ENCODE measurements at places on chromosomes 2 and 18.

- no peak for DNase-seq
Measured at GRCh38 chr2:235709969-235710879, 216.4 kb downstream of the AGAP1 start.

DNA sequence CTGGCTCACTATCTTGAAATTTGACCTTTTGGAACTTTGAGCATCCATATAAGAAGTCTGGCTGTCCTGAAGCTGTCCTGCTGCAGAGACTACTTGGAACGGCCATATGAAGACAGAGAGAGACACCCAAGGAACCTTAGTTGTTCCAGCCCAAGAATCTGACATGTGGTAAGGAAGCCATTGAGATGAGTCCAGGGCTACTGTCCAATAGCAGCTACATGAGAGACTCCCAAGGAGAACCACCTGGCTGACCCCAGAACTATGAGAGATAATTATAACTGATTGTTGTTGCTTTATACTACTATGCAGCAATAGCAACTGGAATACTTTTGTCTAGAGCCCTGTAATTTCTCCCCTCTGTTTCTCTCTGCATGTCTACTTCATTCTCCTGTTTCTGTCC is 234.3 kb upstream of the TANK start:
- no peak for DNase-seq

- DNase-seq: no peak
Measured at GRCh38 chr18:6874315-6874714, 144.8 kb downstream of the ARHGAP28 start.

DNA sequence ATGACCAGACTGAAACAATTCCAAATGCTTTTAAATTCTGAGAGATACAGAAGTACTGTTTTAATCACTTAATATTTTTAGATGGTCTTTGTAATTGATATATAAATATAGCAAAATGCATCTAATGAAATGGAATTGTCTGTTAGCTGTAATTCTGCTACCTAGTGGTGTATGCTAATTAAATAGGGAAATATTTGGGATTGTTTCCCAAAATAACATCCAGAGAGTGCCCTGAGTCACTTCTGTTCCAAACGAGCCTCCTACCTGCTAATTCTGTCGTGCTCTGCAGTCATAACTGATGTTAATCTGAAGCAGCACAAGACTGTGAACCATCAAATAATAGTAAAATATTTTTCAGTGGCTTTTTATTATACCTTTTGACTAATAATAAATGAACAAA is 71.4 kb upstream of the NOSTRIN start:
- no peak for DNase-seq

- no peak for DNase-seq
Measured at GRCh38 chr2:234533626-234534025, 36.7 kb upstream of the ARL4C start.

- DNase-seq: no peak
Measured at GRCh38 chr18:61870151-61870550, 22.7 kb downstream of the RNF152 start.

GRCh38 chr2:2808551-2809058 is 477.5 kb upstream of the MYT1L start:
- DNase-seq: no peak

All from stimulated activated CD4-positive, alpha-beta T cell treated with anti-CD3 and anti-CD28 coated beads, Interleukin-4, amount 100 ng/mL, for 4 hours (primary cell).